ENCODE measurements at places on chromosomes 4 and X.
A peak's percentile ranks its signal among the peaks of the same experiment; 100 is the strongest.

DNA sequence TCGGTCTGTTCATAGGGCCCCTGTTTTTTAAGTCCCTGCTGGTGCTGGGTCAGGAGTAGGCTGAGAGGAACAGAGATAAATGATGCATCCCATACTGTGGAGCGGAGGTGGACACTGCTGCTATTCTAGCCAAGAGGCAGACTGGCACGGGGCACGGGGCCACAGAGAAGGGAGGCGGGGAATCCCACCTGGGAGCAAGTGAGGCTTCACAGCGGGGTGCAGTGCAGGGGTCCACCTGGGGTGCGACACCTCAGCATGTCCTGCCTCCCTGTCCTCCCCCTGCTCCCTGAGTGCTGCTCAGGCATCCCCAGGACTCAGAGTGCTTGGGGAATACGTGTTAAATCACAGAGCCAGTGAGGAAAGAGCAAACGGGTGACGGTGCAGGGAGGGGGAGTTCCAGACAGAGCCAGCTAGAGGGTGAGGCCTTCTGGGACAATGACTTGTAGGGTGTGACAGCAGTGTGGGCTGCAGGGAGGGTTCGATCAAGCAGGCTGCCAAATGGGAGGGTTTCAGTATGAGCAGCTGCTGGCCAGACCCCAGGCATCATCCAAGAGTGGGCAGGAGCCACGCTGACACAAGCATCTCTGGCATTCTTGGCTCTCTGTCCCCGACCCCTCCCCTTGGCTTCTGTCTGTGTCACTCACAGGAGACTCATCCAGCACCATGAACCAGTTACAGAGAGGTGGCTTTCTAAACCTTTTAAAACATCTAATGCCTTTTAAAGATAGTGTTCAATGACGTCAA is 13.7 kb upstream of the HTRA3 start:
- no peak for DNase-seq

- DNase-seq = no peak
These were observed 552 bp upstream of the NAA10 start for GRCh38 chrX:153935326-153935851.

DNA sequence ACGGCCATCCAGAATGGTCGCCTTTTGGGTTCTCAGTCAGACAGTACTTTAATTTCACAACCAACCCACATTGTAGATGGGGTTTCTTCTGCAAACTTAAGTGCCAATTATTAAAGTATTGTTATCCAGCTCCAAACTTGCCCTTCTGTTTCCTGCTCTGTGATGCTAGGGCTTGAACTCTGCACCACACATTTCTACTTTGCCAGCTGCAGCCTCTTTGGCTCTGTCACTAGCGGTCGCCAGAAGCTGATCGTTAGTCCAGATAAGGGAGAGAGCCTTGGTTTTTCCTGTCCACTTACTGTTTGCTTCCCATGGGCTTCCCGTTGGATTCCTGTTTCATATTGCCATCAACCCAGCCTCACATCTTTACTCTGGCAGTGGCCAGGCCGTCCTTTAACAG is 196.6 kb downstream of the ASB9 start:
- no peak for DNase-seq

GRCh38 chrX:68822641-68823410 is 6.0 kb upstream of the EFNB1 start:
- peak; percentile 23 for DNase-seq

DNA sequence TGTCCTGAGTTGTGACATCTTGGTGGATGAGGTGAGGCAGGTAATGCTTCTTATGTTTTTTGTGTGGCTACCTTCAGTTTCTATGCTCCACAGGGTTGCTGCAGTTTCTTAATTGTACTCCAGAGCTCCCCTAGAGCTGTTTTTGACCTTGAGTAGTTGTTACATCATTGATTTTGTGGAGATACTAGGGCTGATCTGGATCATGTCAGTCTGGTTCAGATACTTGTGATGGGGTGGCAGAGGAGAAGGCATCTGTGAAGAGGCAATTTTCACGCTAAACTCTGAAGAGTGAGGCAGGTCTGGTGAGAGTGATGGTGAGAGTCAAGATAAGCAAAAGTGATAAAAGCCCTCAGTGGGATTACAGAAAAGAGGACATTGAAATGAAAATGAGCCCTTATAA is 1180.2 kb downstream of the RAPGEF2 start:
- DNase-seq = no peak

GRCh38 chrX:133794126-133794525 is 191.3 kb downstream of the GPC3 start:
- no peak for DNase-seq

- no peak for DNase-seq
These were observed 289.1 kb downstream of the PCDH19 start for GRCh38 chrX:100120956-100121355.

DNA sequence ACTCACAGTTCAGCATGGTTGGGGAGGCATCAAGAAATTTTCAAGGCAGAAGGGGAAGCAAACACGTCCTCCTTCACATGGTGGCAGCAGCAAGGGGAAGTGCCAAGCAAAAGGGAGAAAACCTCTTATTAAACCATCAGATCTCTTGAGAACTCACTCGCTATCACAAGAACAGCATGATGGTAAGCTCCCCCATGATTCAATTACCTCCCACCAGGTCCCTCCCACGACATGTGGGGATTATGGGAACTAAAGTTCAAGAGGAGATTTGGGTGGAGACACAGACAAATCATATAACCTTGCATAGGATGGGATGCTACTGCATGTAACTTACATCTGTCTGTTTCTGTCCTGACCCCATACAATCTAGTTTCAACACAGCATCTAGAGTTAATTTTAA is 511.8 kb upstream of the ARX start:
- no peak for DNase-seq

DNA sequence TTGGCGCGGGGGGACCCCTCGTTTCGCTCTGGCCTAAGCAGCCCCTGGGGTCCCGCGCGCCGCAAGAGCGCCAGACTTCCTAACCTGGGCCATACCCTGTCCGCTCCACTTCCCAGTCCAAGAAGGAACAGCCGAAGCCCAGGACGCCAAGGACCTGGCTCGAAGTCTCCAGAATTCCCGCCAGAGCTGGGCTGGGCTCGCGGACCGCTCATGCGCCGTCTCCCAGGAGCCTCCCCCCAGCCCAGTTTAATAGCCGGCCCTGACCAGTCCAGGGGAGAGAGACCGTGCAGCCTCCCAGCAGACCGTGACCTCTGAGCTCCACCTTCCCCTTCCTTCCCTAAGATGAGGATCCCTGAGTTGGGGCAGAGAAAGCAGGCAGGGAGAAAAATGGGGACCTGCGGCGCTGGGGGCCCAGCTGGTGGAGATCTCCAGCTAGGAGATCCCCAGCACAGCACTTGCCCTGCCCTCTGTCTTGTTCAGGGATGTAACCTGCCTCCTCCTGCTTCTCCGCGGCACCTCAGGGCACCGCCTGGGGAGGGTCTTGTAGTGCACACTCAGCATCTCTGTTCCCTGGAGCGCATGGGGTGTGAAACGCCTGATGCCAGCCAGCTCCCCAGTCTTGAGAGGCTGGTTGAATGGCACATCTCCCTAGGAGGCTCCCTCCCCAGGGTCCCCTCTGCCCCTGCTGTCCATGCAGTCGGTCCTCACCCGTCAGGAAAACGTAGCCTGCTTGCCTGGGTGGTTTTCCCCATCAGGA is 1.2 kb upstream of the LETM1 start:
- DNase-seq = no peak

DNA sequence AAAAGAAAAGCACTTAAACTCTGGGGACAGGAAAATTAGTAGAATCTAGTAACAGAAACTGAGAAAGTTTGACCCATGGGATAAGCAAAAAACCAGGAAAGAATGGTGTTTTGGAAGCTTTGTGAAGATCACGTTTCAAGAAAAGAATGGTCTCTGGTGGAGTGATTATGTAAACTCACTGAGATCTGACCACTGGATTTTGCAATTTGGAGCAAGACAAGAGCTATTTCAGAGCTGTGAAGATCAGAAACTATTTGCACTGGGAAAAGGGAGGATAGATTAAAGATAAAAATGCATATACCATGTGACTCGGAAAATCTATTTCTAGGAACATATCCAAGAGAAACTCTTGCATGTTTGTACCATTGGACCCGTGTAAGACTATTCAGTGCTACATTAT is 4.3 kb downstream of the TMPRSS11D start:
- no peak for DNase-seq

GRCh38 chrX:134640914-134641313 is 17.4 kb downstream of the PLAC1 start:
- DNase-seq = no peak

DNA sequence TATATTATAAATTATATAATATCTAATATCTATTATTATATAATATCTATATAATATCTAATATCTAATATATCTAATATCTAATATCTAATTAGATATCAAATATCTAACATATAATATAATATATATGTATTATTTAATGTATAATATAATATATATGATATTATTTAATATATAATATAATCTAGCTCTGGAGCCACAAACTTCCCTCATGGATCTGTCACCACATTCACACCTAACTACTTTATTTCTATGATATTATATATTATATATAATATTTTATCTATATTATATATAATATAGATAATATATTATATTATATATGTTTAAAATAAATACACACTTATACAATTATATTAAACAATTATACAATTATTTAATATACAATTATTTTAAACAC is 667.5 kb downstream of the KCTD8 start:
- DNase-seq = no peak

DNA sequence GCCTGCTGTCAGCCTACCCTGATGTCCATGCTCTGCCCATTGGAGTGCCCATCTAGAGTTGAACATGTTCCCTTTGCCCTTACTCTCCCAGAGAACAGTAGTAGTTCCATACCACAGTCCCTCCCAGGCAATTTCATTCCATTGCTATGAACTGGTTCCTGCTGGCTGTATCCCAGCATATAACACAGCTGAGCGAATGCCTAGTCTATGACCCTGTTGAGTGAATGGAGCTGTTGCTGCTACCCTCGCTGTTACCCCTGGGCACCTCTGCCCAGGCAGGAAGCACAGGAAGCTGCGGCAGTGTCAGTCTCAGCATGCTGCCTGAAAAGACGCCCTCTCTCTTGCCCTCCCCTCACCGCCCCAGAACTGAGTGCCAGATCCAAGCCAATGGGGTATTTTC is 73.3 kb downstream of the SOX3 start:
- no peak for DNase-seq

GRCh38 chr4:149993030-149993429 is 85.2 kb upstream of the DCLK2 start:
- DNase-seq = no peak

DNA sequence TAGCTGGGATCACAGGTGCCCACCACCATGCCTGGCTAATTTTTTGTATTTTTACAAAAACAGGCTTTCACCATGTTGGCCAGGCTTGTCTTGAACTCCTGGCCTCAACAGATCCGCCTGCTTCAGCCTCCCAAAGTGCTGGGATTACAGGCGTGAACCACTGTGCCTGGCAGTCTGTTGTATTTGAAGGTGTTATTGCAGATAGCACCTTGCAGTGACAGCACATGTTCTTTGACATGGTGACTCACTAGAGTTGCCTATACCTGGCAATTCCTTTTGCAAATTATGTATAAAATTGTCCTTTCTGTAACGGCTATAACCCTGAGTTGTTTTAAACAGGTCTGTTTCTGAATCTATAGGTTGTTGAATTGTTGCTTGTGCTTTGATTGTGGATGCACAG is 7.9 kb downstream of the OGT start:
- no peak for DNase-seq

GRCh38 chrX:57379296-57379695 is 92.8 kb downstream of the FAAH2 start:
- DNase-seq = no peak

GRCh38 chrX:23312136-23312535 is 22.5 kb upstream of the PTCHD1 start:
- no peak for DNase-seq

GRCh38 chr4:94472056-94472826 is 20.5 kb downstream of the PDLIM5 start:
- DNase-seq = no peak

- no peak for DNase-seq
These were observed 54.1 kb downstream of the C4orf51 start for GRCh38 chr4:145734031-145734430.

GRCh38 chr4:8699479-8700145 is 107.0 kb downstream of the CPZ start:
- DNase-seq = no peak

GRCh38 chrX:150212672-150213480 is 150.2 kb upstream of the MAMLD1 start:
- DNase-seq = no peak

DNA sequence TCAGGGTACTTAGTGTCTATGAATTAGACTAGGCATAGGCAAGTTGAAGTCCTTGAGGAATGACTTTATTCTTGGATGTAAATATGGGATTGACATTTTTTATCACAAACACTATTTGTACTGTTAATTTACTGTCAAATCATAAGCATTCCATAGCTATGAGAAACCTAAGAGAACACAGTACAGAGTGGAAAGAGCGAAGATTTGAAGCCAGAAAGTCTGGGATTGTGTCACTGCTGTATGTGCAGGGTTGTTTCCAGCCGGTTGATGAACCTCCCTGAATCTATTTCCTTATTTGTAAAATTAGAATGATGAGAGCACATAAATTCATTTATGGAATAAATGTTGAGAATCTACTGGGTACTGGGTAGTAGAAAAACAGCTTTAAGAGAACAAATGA is 14.4 kb upstream of the KLHL5 start:
- no peak for DNase-seq

DNA sequence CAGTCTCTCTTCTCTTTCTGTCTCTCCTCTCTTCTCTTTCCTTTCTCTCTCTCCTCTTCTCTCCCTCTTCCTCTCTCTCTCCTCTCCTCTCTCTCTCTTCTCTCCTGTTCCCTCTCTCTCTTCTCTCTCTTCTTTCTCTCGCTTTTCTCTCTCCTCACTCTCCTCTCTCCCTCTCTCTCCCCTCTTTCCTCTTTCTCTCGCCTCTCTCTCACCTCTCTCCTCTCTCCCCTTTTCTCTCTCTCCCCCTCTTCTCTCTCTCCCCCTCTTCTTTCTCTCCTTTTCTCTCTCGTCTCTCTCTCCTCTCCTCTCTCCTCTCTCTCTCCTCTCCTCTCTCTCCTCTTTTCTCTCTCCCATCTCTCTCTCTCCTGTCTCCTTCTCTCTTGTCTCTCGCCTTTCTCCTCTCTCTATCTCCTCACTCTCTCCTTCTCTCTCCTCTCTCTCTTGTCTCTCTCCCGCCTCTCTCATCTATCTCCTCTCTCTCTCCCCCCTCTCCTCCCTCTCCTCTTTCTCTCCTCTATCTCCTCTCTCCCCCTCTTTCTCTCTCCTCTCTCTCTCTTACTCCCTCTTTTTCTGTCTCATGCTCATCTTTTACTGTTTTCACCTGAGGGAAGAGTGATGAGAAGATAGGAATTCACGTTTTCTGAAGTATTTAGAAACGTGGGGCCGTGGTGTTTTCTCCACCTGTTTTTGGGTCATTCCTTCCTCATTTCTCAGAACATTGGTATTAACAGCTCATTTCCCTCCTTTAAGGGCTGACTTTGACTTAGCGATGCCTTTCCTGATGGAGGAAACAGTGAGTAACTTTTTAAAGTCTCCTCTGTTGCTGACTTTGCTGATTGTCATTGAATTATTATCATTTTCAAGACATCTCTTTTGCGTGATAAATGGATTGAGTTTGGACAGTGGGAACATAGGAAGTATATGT is 80.6 kb upstream of the CD99 start:
- no peak for DNase-seq

DNA sequence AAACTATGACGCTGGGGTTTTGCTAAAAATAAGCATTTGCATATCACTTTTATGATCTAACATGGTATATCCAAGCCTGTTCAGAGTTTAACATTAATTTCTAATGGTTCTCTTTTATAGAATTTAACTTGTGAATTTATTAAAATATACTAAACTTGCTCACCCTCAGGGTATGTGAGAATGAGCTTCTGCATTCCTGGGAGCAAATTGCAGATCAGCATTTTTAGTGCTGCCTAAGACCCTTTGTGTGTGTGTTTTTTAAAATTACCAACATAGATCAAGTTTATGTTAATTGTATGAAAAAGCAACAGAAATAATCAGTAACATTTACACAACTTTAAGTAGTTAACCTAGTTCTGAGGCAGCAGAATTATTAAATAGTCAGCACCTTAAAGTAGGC is 218.0 kb upstream of the AGA start:
- DNase-seq = no peak
